ENCODE measurements at places on chromosomes 2 and 18. TPM values are rescaled to one million over a fixed set of nuclear protein-coding genes. Genes with fewer than 3 reads are reported as not detected.

- H3K36me3 ChIP-seq, result no peaks in the 10 kb centered on the region
- H3K4me3 ChIP-seq, result no peak overlapping the region
- no peaks in the 10 kb centered on the region for H3K27me3 ChIP-seq
- no peak for DNase-seq
- H3K27ac ChIP-seq, result no peak overlapping the region
- H3K4me1 ChIP-seq, result no peaks in the 10 kb centered on the region
Observed at GRCh38 chr2:27162151-27163121, 13.6 kb downstream of the TCF23 start.

DNA sequence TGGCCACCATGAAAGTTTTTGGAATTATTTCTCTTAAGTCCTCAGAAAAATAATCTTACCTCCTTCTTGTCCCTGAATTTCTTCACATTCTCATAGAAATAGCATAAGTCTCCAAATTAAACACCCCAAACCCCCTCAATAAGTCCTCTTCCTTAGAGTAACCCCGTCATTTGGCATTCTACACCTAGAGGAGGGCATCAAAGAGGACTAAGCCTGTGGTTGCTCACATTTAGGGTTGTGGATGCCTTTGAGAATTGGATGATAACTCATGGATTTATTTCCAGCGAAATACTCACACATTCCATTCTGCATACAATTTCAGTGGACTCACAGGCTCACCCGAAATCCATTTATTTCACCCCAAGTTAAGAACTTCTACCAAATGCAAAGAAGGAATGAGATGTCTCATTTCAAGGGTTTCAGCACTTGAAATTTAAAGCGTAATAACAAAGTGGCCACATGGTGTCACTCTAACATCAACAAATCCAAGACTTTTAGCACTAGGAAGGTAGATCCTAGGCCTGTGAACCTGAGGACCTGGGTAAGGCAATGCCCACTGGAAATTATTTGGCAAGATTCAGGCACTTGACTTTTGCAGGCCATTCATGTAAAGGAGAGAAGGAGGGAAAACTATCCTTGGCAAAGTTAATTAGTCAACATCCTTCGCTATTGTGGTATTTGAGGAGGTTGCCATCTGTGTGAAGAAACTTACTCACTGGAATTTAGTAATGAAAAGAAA, 24.6 kb downstream of the DYTN start:
- no peak overlapping the region for H3K4me3 ChIP-seq
- no peak overlapping the region for H3K27ac ChIP-seq
- no peaks in the 10 kb centered on the region for H3K36me3 ChIP-seq
- no peaks in the 10 kb centered on the region for H3K4me1 ChIP-seq

DNA sequence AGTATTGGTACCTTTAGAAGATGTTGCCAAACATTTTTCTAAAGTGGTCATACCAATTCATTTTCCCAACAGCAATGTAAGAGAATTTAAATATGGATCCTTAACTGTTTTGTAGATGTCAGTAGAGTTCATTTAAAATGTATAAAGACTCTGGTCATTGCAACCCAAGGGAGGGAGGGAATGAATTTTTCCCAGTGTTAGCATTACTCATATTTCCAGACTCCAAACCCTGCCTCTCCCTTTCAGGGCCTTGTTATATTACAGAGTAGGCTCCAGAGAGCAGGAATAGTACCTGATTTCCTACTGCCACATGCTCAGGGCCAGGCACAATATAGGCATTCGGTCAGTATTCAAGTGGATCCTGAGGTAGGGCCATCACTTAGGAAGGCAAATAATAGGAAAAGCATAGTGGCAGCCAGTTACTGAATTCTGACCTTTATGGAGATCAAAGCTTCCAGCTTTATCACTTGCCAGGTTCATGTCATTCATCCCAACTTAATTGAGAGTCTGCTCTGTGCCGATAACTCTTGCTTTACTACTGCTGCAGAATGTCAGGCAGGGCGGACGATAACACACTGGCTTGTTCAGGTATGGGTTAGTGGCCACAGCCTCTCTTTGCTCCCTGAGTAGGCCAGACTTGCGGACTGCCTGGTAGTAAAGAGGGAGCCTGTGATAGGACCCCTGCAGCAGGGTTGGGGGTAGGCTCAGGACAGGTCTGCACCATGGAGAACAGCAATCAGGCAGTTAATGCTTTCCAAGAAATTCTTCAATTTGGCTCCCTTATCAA, 75.3 kb downstream of the OSBPL6 start:
- H3K27me3 ChIP-seq, result no peaks in the 10 kb centered on the region
- no peaks in the 10 kb centered on the region for H3K36me3 ChIP-seq
- peaks cover 5% of the 10 kb centered on the region for H3K4me1 ChIP-seq
- no peak overlapping the region for H3K27ac ChIP-seq
- DNase-seq, result no peak
- H3K4me3 ChIP-seq, result no peak overlapping the region

- H3K4me3 ChIP-seq, result no peak overlapping the region
- no peak overlapping the region for H3K27ac ChIP-seq
- no peaks in the 10 kb centered on the region for H3K36me3 ChIP-seq
Observed at GRCh38 chr18:42860011-42860410, 255.5 kb downstream of the RIT2 start.

DNA sequence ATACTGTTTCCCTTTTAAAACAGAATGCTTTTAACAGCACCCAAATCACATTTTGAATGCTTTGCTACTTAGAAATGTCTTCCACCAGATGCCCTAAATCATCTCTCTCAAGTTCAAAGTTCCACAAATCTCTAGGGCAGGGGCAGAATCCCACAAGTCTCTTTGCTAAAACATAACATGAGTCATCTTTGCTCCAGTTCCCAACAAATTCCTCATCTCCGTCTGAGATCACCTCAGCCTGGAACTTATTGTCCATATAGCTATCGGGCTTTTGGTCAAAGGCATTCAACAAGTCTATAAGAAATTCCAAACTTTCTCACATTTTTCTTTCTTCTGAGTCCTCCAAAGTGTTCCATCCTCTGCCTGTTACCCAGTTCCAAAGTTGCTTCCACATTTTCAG, 1374.5 kb upstream of the NXPH2 start:
- H3K27me3 ChIP-seq, result no peaks in the 10 kb centered on the region
- no peaks in the 10 kb centered on the region for H3K36me3 ChIP-seq
- no peak overlapping the region for H3K4me3 ChIP-seq
- DNase-seq, result no peak
- no peak overlapping the region for H3K27ac ChIP-seq
- H3K4me1 ChIP-seq, result no peaks in the 10 kb centered on the region

Gene GALNT13
- 0.25 TPM for total RNA-seq
